ENCODE measurements at places on chromosomes 1 and 21. TPM values are rescaled to one million over a fixed set of nuclear protein-coding genes. Genes with fewer than 3 reads are reported as not detected.

DNA sequence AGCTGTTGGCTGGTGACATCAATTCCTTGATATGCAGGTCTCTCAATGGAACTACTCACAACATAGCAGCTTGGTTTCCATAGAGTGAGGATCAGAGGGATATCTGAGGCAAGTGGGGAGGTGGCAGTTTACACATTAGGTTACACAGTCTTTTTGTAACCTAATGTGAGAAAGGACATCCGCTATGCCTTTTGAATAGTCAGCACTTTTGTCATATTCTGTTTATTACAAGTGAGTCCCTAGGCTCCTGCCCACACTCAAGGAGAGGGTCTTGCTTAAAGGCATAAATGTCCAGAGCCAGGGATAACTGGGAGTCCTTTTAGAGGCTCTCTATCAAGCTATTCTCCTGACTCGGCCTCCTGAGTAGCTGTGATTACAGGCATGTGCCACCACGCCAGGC lies 104.2 kb downstream of the KCNK1 start:
- DNase-seq = no peak

TSNAX gene
- total RNA-seq = 37.0 TPM

DNA sequence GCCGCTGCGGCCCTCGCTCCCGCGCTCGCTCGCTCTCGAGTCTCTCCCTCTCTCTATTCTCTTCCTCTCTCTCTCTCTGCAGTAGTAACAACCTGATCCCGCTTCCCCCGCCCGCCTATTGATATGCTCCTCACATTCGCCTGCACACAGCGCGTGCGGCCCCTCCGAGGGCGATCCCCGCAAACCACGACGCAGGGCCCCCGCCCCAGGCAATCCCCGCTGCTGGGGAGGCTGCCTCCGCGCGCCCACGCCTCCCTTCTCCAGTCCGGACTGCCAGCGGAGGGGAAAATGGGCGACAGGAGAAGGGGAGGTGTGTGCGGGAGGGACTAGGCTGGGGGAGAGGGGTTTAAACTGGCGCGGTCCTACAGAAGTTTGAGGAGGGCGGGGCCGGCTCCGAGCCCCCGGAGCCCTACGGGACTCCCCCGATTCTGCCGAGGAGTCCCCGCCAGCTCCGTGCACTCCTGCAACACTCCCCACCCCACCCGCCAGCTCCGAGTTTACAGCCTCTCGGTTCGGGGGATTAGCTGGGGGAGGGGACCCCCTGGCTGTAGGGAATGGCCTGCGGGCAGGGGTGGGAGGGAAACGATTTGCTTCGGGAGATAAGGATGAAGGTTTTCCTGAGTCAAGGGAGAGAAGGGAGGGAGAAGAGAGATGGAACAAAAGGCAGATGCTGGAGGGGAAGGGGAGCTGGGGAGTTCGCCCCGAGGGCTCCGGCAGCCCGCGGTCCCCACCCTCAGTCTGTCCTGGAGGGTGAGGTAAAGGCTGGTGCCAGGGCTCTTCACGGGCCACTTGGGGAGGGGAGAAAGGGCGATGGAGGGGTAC lies 66.6 kb downstream of the SYT2 start:
- DNase-seq = no peak

DNA sequence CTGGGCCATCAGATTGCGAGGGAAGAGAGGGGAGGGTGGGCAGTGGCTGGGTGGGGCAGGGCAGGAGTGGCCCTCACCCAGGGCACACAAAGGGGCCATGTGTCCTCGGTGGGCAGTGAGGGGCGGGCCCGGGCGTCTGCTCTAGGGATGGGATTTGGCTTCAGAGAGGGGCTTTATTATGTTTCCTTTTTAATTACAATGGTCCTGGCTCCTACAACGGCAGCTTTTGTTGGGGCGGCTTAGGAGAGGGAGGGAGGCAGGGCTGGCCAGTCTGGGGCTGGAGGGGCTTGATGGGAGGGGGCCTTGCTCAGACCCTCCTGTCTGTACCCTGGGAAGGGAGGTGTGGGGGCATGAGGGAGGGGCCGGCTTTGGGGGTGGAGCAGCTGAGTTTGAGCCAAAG lies 102.8 kb upstream of the WNT4 start:
- no peak for DNase-seq

- no peak for DNase-seq
Observed at GRCh38 chr1:160206036-160206389, 829 bp downstream of the PEA15 start.

AVPR1B gene
- not detected for total RNA-seq

DIO1 gene
- total RNA-seq = 7.1 TPM

GRCh38 chr1:185500001-185500626 lies 183.1 kb upstream of the IVNS1ABP start:
- no peak for DNase-seq

CR1 gene
- not detected for total RNA-seq

- DNase-seq = peak; percentile 61
Observed at GRCh38 chr1:55071477-55071876, 32.1 kb downstream of the PCSK9 start.

GRCh38 chr21:32415451-32416398 lies 3.2 kb downstream of the EVA1C start:
- DNase-seq = no peak

DNA sequence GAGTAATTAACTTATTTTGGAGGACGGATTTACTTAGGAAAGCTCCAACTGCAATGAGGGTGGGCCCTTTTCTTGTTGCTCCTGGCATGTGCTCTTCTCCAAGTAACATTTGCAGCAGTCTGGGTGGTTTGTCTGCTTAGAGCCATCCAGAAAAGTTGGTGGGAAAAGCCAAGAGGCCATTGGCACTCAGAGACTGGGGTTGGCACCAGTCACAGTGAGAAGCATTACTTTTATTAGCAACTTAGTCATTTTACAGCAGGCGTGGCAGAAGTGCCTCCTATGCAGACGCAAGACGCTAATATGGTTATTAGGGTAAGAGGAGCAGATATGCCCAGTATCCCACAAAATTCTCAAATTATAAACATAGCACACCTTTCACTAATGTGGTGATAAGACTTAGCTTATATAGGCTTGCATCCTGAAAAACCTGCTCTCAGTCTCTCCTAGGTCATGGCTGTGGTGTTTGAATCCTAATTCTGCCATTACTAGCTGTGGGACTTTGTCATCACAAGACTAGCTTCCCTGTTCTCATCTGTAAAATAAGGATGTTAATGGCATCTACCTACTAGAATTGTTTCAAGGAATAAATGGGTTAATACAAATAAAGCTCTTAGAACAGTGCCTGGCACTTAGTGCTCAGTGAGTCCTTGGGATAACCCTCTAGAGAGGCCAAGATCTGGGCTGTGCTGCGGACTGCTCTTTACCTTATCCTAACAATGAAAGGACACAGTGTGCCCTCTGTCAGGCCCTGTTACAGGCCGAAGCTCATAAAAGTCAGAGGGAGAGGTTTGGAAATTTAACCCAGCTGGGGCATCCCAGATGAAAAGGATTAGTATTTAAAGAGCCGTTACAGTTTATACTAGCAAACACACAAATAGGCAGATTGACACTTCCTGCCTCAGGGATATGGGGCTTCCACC lies 154.6 kb downstream of the ROR1 start:
- no peak for DNase-seq

DNA sequence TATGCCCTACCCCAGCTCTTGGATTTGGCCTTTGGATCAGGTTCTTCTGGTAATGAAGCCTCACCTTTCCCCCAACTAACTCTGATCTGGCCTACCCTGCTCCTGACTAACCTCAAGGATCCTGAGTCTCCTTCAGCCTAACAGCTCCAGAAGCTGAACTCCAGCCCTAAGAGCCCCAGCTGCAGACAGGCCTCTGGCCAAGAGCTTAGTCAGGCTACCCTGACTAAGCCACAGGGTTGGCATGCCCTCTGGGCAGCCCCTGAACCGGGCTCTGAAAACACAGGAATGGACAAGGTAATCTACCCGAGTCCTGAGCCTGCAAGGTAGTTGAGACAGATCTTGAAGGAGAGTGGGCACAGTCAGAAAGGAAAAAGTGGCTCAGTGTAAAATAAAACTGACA lies 29.4 kb downstream of the COA7 start:
- DNase-seq = no peak

GRCh38 chr1:28860332-28861073 lies 48.5 kb downstream of the OPRD1 start:
- no peak for DNase-seq

SH2D5 gene
- total RNA-seq = 2.8 TPM

- DNase-seq = no peak
Observed at GRCh38 chr1:227451057-227451456, 112.3 kb upstream of the ZNF678 start.

FAM151A gene
- total RNA-seq = 21.4 TPM

DNA sequence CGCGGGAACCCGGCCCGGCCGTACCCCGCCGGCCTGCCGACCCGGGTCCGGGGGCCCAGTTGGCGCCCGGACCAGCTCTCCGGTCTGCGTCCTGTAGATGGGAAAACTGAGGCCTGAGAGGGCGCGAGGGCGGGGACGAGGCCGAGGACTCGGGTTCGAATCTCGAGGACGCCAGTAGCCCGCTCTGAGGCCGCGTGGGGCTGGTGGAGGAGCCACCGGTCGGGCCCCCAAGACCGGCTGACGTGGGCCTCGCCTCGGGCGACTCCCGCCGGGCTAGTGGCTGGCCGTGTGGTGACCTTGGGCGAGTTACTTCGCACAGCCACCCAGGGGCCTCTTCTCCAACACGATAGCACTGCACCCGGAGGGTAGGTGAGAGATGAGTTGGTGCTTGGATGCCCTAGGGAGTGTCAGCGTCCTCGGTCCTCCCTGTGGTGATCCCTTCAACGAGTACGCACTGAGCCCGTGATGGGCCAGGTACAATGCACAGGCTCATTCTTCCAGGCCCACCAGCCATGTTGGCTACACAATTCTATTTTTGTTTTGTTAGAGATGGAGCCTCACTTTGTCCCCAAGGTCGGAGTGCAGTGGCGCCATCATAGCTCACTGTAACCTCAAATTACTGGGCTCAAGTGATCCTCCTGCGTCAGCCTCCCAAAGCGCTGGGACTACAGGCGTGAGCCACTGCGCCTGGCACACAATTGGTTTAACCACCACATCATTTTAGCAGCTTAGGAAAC lies 404 bp upstream of the SCMH1 start:
- DNase-seq = no peak

GRCh38 chr1:40927781-40928180 lies 51.7 kb upstream of the CTPS1 start:
- DNase-seq = no peak

DNA sequence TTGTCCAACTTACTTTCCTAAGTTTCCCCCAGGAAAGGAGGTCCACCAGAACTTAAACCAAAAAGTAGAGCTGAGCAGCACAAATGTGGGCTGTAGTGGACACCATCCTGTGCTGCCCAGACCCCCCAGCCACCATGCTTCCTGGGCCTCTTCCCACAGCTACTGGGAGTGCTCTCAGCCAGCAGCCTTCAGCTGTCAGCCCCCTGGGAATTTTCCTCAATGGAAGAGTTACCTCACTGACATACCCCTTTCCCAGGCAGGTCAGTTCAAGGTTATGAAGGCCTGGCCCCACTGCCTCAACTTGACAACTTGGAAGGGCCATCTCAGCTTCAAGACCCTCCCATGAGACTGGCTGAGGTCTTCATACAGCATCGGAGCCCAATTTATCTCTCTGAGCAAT lies 47.7 kb downstream of the CDCP2 start:
- DNase-seq = no peak

DNA sequence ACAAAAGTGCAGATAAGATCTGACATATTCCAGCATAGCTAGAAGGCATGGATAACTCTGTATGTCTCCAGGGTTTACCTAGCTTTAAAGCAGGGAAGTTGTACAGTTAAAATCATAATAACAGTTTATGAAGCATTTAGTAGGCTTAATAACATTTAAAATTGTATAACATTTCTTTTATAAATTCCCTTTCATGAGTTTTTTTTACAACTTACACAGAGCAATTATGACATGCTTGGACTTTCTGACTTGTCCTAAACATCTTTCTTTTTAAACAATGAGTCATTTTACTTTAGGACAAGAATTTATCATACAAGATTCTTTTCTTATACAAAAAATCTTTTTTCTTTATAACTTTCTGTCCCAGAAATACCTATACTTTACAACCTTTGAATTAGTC lies 408.5 kb upstream of the NEGR1 start:
- DNase-seq = no peak

CD5L gene
- not detected for total RNA-seq

ZSWIM5 gene
- total RNA-seq = 0.49 TPM

DNA sequence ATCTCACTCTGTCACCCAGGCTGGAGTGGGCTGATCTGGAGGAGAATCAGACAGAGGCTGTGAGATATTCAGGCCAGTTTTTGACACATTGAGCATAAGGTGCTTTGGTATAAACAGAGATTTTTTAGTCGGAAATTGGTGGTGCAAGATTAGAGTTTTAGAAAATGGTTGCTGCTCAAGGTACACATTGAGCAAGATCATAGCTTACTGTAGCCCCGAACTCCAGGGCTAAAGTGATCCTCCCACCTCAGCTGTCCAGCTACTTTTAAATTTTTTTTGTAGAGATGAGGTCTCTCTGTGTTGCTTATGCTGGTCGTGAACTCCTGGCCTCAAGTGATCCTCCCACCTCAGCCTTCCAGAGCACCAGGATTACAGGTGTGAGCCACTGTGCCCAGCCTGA lies 43.9 kb upstream of the USP1 start:
- DNase-seq = no peak

CHAF1B gene
- 16.4 TPM for total RNA-seq

PTGS2 gene
- total RNA-seq = 24.2 TPM

- DNase-seq = no peak
Observed at GRCh38 chr1:240219104-240219503, 127.4 kb downstream of the FMN2 start.

GRCh38 chr1:172380441-172381244 lies 39.8 kb upstream of the C1orf105 start:
- no peak for DNase-seq

- no peak for DNase-seq
Observed at GRCh38 chr21:25424634-25425033, 182.6 kb downstream of the MRPL39 start.

DNA sequence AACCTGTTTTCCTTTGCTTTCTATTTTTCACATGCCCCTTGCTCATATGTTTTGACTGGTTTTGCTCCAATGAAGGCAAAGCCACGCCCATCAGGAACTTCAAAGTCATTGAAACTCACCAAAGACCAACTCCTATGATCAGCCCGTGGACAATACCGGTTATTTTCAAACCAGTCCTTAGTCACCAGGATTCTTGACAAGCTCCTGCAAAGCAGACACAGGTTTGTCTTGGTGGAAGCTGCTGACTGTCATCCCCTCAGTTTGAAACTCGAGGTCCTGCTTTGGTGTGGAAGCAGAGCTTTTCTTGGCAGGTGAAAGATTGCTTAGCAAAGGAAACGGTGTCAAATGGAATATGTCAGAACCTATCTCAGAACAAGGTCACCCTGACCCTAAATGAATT lies 384.7 kb upstream of the CXADR start:
- DNase-seq = no peak

CD1D gene
- not detected for total RNA-seq

TRIM58 gene
- total RNA-seq = not detected

- no peak for DNase-seq
Observed at GRCh38 chr1:233340031-233340555, 12.6 kb downstream of the MAP3K21 start.

DNA sequence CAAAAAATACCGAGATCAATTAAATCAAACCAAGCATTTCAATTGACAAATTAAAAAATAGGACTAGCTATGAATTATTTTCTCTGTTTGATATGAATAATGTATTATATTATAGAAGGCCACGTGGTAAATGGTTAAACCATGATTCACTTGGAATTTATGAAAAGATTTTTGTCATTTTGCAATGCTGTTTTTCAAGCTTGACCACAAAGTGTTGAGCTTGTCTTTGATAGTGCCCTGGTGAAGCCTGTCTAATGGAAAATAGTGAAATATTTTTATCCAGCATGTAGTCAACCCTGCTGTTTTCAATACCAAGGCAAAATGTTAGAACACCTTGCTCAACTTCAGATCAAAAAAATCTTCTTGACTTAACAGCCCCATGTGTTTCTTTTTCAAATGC lies 288.0 kb upstream of the PRMT6 start:
- DNase-seq = no peak
